CD4-positive, alpha-beta T cell treated with Interleukin-12 subunit alpha and Interleukin-12 subunit beta, for 1 hour (primary cell): ENCODE measurements at places on chromosomes 2 and 18.
A peak's percentile ranks its signal among the peaks of the same experiment; 100 is the strongest.

GRCh38 chr2:106532236-106532635 lies 45.1 kb downstream of the CD8B2 start:
- no peak for DNase-seq

DNA sequence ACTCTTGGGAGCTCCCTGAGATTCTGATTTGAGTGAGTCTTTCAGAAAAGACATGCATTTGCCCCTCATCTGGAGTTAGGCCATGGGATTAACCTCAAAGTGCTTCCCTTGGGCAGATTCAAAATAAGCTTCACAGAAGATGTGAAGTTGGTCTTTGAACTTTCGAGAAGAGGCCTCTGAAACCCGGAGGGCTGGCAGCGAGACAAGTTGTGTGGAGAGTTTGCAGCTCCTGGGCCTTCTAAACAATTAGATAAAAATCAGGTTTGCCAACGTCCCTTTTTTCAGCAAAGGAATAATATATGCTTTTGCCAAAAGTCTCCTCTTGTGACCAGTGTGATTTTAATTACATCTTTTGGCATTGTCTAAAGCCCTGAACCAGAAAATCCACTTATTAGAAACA lies 489.7 kb downstream of the SOX11 start:
- DNase-seq: no peak

- DNase-seq: no peak
These were observed 18.4 kb upstream of the CTAGE1 start for GRCh38 chr18:22436136-22436535.

- no peak for DNase-seq
These were observed 447.5 kb upstream of the SLC14A2 start for GRCh38 chr18:45167631-45168280.

GRCh38 chr2:239942090-239942489 lies 83.1 kb downstream of the NDUFA10 start:
- DNase-seq: no peak

DNA sequence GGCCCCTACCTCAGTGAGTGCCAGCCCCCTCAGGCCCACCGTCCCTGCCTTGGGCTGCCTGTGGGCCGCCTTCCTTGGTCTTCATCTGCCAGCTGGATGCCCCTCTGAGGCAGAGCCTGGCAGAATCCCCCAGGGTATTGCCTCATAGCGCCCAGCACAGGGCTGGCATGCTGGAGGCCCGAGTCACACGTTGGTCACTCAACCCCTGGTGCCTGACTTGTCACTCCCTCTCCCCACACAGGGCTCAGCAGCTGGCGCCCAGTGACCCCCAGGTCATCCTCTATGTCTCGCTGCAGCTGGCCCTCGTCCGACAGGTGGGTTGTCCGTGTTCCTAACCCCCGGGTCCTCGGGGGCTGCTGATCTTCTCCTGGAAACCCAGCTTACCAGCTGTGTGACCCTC lies 108.4 kb upstream of the MCFD2 start:
- no peak for DNase-seq

DNA sequence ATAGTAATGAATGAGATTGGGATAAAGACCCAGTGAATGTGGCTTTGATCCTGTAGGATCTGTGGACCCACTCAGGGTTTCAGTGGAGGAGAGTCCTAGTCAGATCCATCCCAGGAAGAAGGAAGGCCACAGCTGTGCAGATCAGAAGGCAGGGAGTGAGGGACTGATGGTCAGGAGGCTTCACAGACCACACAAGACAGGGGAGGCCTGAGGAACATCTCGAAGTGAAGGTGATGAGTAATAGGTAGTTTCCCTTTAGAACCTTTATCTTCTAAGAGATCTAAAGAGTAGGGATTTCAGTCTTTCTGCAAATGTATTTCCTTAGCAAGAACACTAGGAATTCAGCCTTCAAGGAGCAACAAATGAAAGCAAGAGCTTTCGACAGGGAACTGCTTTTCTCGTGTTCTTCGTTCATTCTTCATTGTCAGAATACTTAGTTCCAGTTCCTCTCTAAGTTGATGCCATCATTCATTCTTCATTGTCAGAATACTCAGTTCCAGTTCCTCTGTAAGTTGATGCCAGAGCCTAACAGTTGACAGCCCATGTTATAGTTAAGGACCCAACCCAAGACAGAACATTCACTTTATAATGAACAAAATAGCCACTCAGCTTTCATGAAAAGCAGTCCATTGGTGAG lies 150.2 kb upstream of the EPAS1 start:
- DNase-seq: no peak

GRCh38 chr2:228039752-228040534 lies 141.5 kb downstream of the SPHKAP start:
- no peak for DNase-seq

DNA sequence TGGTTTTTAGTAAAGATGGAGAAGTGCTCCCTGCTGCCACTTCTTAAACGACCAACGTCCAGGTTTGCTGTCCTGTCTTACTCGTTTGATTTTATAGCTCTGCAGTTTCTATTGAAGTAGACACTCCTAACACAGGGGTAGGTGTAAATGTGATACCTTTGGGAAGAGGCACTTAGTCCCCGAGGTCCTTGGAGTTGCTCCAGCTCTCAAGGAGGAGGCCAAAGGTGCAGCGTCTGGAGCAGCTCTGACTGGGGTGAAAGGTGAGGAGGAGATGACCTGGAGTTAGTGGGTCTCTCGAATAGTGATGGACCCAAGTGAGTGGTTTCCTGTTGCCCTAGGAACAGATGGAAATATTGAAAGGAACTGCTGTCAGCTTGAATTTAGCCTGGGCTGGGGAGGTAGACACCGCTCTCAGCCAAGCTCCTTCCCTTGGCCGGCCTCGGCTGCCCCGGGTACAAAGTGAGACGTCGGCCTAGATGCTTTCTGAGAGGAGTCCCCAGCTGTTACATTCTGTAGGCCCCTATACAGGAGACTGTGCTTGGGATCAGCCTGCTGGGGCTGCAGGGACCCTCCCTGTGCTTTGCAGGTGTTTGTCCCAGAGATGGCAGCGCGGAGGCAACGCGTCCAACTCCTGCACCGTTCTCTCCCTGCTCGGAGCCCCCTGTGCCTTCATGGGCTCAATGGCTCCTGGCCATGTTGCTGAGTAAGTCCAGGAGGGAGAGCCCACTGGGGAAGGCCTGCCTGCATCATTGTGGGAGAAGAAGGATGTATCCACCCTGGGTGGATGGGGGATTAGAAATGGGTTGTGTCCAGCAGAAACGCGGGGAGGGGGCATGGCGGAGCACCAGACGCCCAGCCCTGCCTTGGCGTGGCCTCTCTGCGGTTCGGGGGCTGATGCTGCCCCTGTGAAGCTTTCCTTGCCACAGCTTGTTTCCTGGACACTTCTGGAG lies 5.4 kb downstream of the KHK start:
- DNase-seq: no peak

DNA sequence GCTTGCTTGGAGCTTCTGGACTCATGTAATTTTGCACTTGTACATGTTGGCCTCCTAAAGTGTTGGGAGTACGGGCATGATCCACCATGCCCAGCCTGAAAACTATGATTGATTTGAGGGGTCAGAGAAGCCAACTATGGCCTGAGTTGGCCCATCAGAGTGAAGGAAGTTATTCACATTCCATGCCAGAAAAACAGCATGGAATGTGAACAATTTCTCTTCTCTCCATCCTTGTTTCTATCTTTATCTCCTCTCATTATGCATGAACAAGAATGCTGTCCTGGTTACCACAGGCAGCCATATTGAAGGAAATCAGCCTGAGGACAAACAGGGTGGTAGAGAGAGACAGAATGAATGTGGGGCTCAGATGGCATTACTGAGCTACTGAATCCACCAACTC lies 3.5 kb upstream of the CD226 start:
- DNase-seq: no peak

- DNase-seq: no peak
These were observed 34.7 kb downstream of the RBKS start for GRCh38 chr2:27855476-27855875.

DNA sequence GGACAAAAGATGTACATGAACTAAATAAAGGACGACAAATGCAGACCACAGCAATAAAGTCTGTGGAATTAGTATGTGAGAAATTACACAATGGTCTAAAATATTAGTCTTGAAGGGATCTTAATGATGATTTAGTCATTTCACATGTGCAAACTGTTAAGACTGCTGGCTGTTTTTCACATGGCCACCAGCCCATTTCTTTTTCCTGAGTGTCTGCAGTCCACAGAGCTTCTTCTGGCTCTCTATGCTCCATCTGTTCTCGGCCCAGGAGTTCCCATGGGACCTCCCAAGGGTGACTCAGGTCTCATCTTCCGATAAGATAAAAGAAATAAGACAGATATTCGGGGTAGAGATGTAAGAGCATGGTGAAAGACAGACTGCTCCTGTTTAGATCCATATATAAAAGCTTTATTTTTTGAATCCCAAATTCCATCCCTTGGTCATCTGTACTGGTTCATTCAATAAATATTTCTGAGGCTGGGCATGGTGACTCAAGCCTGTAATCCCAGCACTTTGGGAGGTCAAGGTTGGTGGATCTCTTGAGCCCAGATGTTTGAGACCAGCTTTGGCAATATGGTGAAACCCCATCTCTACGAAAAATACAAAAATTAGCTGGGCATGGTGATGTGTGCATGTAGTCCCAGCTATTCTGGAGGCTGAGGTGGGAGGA lies 20.1 kb downstream of the IL1RL1 start:
- no peak for DNase-seq

- no peak for DNase-seq
These were observed 205.7 kb downstream of the TCF4 start for GRCh38 chr18:55382277-55382805.

DNA sequence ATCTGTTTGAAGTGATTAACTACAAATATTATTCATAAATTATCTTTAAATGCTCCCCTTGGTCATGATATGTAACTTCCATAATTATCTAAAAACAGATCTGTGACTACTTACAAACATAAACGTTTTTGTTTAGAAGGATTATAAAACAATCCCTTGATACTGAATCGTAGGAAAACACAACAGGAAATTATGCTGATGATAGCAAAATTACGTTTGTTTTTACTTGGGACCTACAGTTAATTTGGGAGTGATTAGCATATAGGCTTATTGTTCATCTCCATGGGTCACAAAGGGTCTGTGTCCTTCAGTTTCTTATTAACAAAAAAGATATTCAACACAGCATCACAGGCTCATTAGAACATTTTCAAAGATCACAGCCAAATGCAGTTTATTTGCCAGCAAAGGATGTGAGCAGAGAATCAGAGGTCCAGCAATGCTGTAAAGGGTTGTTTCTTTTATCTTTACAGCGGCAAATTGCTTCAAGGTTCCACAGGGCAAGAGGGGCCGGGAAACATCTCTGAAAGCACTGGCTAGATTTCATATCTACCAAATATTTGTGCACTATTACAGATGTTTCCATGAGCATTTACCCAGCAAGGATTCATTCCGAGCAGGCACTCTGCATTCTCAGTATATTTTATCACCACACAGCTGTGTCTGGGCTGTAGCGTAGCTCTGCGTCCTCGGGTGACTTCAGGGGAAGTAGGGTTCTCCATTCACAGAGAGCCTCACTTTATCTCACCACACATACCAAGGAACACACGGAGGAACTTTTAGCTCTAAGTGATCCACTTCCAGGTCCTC lies 4.1 kb downstream of the CCDC195 start:
- DNase-seq: no peak

- DNase-seq: no peak
These were observed 135.1 kb downstream of the CELF4 start for GRCh38 chr18:37430357-37431076.

DNA sequence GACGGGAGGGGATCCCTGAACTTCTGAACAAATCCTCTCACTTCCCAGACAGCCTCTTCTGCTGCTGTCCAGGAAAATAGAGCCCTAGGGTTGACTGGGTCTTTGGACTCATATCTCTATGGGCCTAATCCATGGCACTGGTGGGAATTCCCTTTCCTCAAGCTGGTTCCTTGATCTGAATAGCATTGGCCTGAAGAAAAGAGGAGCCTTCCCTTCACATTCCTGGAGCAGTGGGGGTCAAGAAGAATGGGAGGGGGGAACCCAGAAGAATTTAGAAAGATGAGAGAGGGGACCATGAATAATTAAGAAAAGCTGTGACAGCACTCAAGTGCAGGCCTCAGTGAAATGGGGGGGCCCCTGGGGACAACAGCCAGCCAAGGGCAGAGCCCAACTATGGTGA lies 80.2 kb downstream of the COL6A3 start:
- no peak for DNase-seq

- peak; percentile 43 for DNase-seq
These were observed 124.2 kb downstream of the NFATC1 start for GRCh38 chr18:79519751-79520477.

- DNase-seq: no peak
These were observed 3.2 kb downstream of the NR4A2 start for GRCh38 chr2:156329031-156329926.

GRCh38 chr2:25309402-25309801 lies 32.3 kb downstream of the DNMT3A start:
- peak; percentile 70 for DNase-seq

DNA sequence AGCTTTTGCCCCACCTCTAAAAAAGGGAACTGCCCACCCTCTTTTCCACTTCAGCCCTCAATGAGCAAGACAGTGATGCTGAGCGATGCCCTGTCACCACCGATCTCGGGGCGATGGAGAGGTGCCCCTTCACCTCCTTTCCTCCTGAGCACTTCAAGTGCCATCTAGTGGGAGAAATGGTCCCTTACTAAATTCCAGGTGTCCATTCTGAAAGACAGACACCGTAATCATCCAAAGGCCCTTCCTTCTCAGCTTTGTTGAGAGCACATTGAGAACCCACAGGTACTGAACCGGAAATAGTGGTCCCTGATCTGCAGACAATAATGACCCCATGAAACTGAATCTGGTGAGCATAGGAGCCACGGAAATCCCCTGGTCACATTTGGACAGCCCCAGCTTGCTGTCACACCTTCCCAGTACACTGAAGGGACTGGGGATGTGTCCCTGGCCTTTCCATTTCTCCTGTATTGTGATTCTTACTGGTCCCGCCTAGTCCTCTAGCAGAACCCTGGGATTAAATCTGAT lies 38.5 kb downstream of the KCTD18 start:
- DNase-seq: peak; percentile 64

- DNase-seq: no peak
These were observed 1433.8 kb upstream of the SLC39A10 start for GRCh38 chr2:194223218-194223617.

GRCh38 chr2:30287190-30287840 lies 56.0 kb downstream of the LBH start:
- DNase-seq: no peak

- DNase-seq: no peak
These were observed 15.6 kb upstream of the PSD4 start for GRCh38 chr2:113157897-113158753.

DNA sequence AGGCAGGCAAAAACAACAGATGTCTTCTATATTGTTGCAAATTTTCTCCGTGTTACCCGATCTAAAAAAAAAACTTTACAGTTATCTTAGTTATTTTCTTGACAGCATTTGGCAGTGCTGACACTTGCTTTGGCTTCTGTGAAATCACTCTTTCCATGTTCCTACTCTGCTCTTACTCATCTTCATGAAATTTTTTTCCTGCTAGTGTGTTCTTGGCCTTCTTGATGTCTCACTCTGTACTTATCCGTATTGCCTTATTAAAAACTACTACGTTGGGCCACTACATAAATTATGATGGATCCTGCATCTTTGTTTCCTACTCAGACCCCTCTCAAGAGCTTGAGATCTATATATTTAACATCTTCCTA lies 134.4 kb downstream of the IKZF2 start:
- no peak for DNase-seq
